ENCODE measurements at places on chromosomes 11 and 22.

DNA sequence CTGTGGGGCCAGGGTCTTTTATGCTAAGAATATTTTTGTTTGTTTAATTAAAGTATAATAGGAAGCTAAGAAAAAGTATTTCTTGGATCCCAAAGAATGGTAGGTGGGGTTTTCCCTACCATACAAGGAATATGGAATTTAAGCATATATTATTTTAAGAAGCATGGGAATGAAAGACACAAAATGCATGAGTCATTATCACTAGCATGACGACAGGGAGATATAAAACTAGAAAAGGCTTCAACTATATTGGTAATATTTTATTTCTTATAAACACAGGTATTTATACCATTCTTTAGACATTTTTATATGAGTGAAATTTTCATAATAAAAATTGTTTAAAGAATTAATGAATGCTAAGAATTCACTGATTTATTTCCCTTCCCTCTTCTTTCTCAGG is 39.3 kb upstream of the SOX6 start:
- no peak overlapping the region for H3K4me3 ChIP-seq
- no peaks in the 10 kb centered on the region for H3K36me3 ChIP-seq
- no peak for DNase-seq
- H3K4me1 ChIP-seq = no peaks in the 10 kb centered on the region

GRCh38 chr11:11864803-11865202 is 23.0 kb downstream of the USP47 start:
- no peak for DNase-seq
- no peaks in the 10 kb centered on the region for H3K27me3 ChIP-seq
- H3K36me3 ChIP-seq = no peaks in the 10 kb centered on the region
- H3K4me3 ChIP-seq = no peak overlapping the region
- no peak overlapping the region for H3K27ac ChIP-seq

DNA sequence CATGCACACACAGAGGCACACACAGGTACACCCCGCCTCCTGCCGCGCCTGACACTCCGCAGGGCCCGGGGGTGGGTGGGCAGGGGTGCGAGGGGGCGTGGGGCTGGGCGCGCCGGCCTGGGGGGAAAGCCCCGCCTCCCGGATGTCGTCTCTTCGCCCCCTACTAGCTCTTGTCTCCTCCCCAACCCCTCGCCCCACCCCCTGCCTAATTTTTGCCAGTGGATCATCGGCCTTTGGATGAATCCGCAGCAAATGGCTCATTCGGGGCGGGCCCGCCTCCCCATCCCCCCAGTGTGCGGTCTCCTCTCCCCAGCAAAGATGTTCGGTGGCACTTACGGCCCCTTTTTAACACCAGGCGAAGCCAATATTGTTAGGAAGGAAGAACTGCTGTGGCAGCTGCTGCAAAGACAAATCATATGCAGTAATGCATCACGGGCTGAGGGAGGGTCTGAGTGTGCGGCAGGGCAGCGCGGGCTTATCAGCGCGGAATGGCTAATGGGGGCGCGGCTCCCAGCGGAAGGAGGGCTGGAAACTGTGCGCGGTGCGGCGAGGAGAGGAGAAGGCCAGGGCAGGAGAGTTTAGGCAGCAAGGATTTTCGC is 13.4 kb upstream of the NECTIN1 start:
- peak overlapping the region; percentile 26 for H3K4me3 ChIP-seq
- H3K27ac ChIP-seq = no peak overlapping the region
- H3K36me3 ChIP-seq = no peaks in the 10 kb centered on the region
- H3K27me3 ChIP-seq = peaks cover 36% of the 10 kb centered on the region
- no peak for DNase-seq
- H3K4me1 ChIP-seq = peaks cover 12% of the 10 kb centered on the region

DNA sequence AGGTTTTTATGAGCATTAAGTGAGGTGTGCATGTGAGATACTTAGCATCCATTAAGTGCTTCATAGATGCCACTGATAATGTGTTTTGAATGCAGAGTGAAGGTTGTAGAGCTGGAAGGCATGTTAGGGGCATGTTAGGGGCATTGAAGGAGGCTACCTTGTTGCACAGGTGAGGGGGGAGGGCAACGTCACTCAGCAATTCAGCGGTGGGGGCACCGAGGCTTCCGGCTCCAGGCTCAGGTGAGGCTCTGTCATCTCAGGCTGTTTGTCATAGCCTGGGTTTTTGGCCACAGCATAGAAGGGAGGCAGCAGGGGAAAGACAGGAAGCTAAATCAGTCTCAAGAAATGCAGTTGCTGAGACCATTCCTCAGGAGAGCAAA is 299.0 kb downstream of the NTM start:
- H3K4me3 ChIP-seq = no peak overlapping the region
- H3K4me1 ChIP-seq = no peaks in the 10 kb centered on the region
- no peaks in the 10 kb centered on the region for H3K36me3 ChIP-seq
- no peak for DNase-seq
- H3K27ac ChIP-seq = no peak overlapping the region

- no peaks in the 10 kb centered on the region for H3K4me1 ChIP-seq
- no peak overlapping the region for H3K27ac ChIP-seq
- H3K27me3 ChIP-seq = no peaks in the 10 kb centered on the region
- H3K4me3 ChIP-seq = no peak overlapping the region
- DNase-seq = no peak
Observed at GRCh38 chr22:43253839-43254238, 66.9 kb upstream of the TTLL12 start.

DNA sequence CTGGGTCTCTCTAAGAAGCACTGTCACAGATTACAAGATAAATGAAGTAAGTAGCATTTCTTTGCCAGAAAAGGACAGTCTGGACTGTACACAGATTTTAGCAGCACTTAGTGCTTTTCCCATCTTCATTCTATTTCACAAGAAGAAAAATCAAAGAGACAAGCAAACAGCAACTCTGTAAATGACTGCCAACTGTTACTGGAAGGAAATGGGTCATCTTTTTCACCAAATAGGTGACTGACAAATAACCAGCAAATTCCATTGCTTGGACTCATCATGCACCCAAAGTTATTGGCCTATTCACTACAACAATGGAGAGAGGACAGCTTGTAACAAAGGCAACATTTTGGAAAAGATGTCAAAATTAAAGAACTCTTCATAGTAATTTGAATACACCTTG is 28.9 kb upstream of the CARD18 start:
- no peak overlapping the region for H3K27ac ChIP-seq
- H3K4me1 ChIP-seq = no peaks in the 10 kb centered on the region
- DNase-seq = no peak
- H3K27me3 ChIP-seq = no peaks in the 10 kb centered on the region
- no peaks in the 10 kb centered on the region for H3K36me3 ChIP-seq

- H3K4me1 ChIP-seq = no peaks in the 10 kb centered on the region
- no peaks in the 10 kb centered on the region for H3K27me3 ChIP-seq
- no peak overlapping the region for H3K4me3 ChIP-seq
- H3K36me3 ChIP-seq = no peaks in the 10 kb centered on the region
Observed at GRCh38 chr11:106233191-106233590, 155.7 kb downstream of the AASDHPPT start.

DNA sequence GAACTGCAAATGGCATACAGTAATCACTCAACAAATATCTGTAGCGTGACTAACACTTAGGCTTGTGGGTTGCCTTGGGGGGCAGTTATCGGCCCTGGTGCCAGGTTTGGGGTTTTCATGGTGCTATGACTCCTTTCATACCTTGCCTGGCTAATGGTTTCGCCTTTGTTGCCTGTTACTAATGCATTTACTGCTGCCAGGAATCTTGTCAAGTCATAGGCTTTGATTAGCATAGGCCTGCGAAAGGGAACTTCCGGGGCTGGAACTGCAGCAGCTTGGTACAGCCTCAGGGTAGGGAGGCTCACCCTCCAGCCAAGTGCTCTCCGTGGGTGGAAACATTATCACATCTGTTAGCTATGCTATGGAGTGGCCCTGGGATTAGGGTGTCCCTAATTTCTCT is 13.2 kb downstream of the SLC25A18 start:
- peaks cover 9% of the 10 kb centered on the region for H3K4me1 ChIP-seq
- no peaks in the 10 kb centered on the region for H3K27me3 ChIP-seq
- no peak for DNase-seq
- no peaks in the 10 kb centered on the region for H3K36me3 ChIP-seq

GRCh38 chr22:31340765-31341247 is 5.3 kb downstream of the PATZ1 start:
- H3K4me1 ChIP-seq = peaks cover 54% of the 10 kb centered on the region
- DNase-seq = no peak
- H3K27me3 ChIP-seq = no peaks in the 10 kb centered on the region
- peaks cover 70% of the 10 kb centered on the region for H3K36me3 ChIP-seq
- no peak overlapping the region for H3K27ac ChIP-seq
- H3K4me3 ChIP-seq = no peak overlapping the region

GRCh38 chr11:121553389-121553788 is 100.6 kb upstream of the SORL1-AS1 start:
- peaks cover 31% of the 10 kb centered on the region for H3K36me3 ChIP-seq
- H3K4me3 ChIP-seq = no peak overlapping the region
- no peaks in the 10 kb centered on the region for H3K4me1 ChIP-seq
- DNase-seq = no peak
- no peak overlapping the region for H3K27ac ChIP-seq

- no peaks in the 10 kb centered on the region for H3K27me3 ChIP-seq
- peak; percentile 97 for DNase-seq
- H3K4me1 ChIP-seq = peaks cover 24% of the 10 kb centered on the region
- H3K4me3 ChIP-seq = peak within 1 kb of the TSS; percentile 74
- peaks cover 32% of the 10 kb centered on the region for H3K36me3 ChIP-seq
Observed at GRCh38 chr22:26512149-26512793, at the start of gene TFIP11. TSS of gene TFIP11 (minus strand) at chr22:26512473. CDS start at chr22:26510272, 2,201 bp downstream.

- no peak overlapping the region for H3K4me3 ChIP-seq
- H3K27me3 ChIP-seq = no peaks in the 10 kb centered on the region
- no peaks in the 10 kb centered on the region for H3K4me1 ChIP-seq
- no peak overlapping the region for H3K27ac ChIP-seq
- no peak for DNase-seq
Observed at GRCh38 chr11:14075118-14076078, 112.9 kb downstream of the SPON1 start.

Data from lower lobe of right lung (tissue), 2 donors.